ENCODE measurements at places on chromosomes 3 and 15. TPM values are rescaled to one million over a fixed set of nuclear protein-coding genes. Genes with fewer than 3 reads are reported as not detected.

KBTBD8 gene
- polyA plus RNA-seq, result 0.94 TPM

CCRL2 gene
- polyA plus RNA-seq, result 95.9 TPM

PRRT3 gene
- 1.1 TPM for polyA plus RNA-seq

P4HTM gene
- polyA plus RNA-seq, result 36.0 TPM

TTLL13 gene
- 0.12 TPM for polyA plus RNA-seq

IGF1R gene
- polyA plus RNA-seq, result 7.0 TPM
